ENCODE measurements at places on chromosomes 4 and X. TPM values are rescaled to one million over a fixed set of nuclear protein-coding genes. Genes with fewer than 3 reads are reported as not detected.

The COL4A6 gene
- 17.2 TPM for total RNA-seq

The HTN3 gene
- not detected for total RNA-seq

The MAGEA11 gene
- not detected for total RNA-seq

The SYTL4 gene
- total RNA-seq = 1.5 TPM

The LRPAP1 gene
- total RNA-seq = 102 TPM

The GLRA2 gene
- total RNA-seq = not detected

The TACR3 gene
- not detected for total RNA-seq

The STK32B gene
- 22.0 TPM for total RNA-seq

The AFF1 gene
- 9.4 TPM for total RNA-seq

The ADH1C gene
- not detected for total RNA-seq

The HHIP gene
- 0.47 TPM for total RNA-seq

The FGFBP2 gene
- not detected for total RNA-seq

Data from A549 treated with CpdA at 1 μM for 4 hours (cell line).